GM23338 (cell line): ENCODE measurements at places on chromosomes 5 and 9.

DNA sequence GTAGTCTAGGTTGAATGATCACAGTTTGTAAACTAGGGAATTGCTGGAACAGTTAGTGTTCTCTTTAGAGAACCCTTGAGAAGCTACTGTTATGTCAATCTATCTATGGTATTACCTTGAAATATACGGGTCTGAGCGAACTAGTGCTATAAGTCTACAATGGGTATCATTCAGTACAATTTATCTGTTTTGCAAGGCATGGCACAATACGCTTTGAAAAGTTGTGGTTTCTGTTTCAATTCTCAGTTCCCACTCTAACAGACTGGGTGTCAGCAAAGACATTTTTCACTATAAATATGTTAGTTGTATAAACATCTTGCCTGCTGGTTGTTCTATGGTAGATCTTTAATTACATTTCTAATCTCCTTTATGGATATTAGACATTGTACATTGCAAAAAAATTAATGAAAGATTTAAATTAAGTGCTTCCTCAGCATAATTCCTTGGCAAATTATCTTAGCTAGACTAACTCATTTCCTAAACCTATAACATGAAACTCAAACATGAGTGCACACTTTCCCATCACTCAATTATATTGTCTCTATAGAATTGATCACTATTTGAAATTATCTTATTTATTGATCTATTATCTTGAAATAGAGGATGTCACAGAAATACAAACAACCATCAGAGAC is 24.9 kb upstream of the SLCO6A1 start:
- DNase-seq: no peak

- DNase-seq: peak; percentile 21
Measured at GRCh38 chr5:115170929-115171510, 1.3 kb upstream of the TRIM36 start.

- DNase-seq: no peak
Measured at GRCh38 chr5:128644863-128645262, 106.8 kb upstream of the FBN2 start.

DNA sequence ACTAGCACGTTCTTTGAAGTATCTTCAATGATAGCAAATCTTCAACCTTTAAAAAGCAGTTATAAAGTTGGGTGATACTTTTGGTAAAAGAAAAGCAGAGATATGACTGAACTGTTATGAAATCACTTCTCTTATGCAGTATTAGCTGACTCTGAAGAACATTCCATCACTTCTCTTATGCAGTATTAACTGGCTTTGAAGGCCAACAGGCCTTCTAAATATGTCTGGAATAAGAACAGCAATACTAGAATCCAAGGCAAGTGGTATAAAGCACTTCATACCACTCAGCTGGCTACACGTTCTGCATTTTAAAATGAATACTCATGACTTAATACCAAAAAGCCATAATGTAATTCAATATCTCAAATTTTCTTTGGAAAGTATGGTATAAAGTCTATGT is 17.3 kb downstream of the SKIC3 start:
- DNase-seq: no peak

GRCh38 chr5:1371218-1371971 is 26.5 kb upstream of the CLPTM1L start:
- no peak for DNase-seq

- no peak for DNase-seq
Measured at GRCh38 chr5:149488645-149489306, 62.5 kb downstream of the CSNK1A1 start.
